ENCODE measurements at places on chromosomes 1 and 21.

- DNase-seq: no peak
These were observed 320.2 kb downstream of the BARHL2 start for GRCh38 chr1:90396917-90397316.

DNA sequence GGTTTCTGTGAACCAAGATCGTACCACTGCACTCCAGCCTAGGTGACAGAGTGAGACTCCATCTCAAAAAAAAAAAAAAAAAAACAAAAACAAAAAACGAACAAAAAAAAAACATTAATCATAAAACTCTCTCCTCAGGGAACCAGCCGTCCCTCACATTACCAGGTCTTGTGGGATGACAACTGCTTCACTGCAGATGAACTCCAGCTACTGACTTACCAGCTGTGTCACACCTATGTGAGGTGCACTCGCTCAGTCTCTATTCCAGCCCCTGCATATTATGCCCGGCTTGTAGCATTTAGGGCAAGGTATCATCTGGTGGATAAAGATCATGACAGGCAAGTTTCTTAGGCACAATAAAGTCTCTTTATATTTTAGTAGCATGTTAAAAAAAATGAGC, 32.3 kb upstream of the AGO1 start:
- DNase-seq: no peak

GRCh38 chr1:67300561-67300960, 7.1 kb upstream of the IL12RB2 start:
- no peak for DNase-seq

DNA sequence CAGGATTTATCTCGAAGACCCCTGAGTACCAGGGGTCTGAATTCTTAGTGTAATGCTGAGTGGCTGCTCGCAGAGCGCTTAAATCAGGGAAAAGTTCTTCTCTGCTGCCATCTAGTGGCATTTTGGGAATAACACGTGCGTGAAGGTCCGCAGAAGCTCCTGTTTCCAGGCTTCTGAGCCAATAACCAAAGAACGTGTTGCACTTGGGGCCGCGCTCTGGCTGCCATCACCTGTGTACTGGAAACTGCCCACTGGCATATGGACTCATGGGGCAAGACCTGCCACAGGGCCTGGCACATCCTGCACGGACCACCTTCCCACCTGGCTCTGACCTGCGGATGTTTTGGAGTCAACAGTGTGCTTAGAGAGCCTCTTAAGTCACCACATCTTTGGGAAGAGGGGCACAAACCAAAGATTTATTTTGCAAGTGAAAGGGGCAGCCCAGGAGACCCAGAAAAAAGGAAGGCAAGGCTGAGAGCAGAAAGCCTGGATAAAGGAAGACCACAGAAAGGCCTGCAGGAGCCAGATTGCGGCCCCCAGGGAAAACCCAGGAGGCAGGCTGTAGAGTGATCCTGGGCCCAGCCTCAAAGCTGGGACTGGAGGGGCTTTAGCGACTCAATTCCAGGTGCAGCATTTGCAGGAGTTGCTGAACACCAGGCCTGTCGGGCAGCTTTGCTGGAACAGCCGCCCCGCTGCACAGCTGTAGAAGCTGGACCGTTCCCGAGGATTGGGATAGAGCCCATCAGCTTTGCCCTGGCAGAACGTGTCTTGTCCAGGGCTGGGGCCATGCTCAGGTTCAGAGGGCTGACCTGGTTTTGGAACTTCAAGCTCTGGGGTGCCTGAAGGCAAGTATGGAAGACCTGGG, 13.0 kb downstream of the CHIT1 start:
- DNase-seq: peak; percentile 27

GRCh38 chr1:14570514-14570913, 28.0 kb upstream of the KAZN start:
- DNase-seq: no peak

DNA sequence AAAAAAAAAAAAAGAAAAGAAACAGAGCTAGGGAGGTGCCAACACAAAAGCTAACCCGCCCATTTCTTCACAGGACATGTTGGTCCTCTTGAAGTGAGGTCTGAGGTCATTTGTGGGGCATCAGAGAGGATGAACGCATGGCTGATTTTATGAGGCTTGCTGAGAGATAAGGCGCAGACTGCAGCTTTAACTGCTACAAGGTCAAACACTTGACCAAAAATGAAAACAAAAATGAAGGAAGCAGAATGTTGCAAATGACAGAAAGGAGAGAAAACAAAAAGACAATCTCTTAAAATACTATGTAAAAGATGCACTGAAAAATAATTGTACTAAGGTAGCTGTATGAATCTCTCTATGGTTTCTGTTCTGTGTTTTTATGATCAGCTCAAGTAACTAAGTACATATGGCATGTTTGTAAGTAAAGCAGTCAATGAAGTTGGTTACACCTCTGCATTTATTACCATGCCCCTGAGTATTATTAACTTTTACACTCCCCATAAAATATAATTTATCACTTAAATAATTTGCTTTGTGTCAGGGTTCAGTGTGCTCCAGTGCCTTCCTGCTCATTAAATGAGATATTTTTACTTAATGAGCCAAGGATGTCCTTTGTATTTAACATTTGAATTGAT, 249.1 kb upstream of the NR5A2 start:
- no peak for DNase-seq

DNA sequence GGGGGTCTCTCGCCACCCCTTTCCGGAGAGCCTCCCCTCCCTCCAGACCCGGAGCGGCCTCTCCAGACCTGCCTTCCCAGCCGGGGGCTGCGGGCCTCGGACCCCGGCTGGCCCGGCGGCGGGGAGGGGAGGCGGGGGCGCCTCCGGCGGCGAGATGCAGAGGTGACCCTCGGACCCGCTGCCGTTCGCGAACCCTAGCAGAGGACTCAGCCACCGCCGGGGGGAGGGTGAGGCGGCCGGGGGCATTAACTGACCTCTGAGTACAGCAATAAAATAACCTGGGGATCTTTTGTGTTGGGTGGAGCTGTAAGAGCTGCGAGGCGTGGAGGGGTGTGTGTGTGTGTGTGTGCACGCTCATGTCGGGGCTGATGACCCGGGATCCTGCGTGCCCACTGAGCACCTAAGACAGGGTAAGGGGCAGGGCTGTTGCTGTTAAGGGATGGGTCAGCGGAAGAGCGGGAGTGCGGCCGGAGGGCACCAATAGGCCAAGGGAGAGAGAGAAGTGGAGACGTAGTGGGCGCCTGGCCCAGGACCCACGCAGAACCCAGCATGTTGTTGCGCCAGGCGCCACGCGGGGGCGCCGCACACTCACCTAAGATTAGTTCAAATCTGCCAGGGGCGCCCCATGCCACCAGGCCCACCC, 6.3 kb downstream of the HAPLN2 start:
- no peak for DNase-seq

Data from occipital lobe (tissue), 3 donors.